ENCODE measurements at places on chromosomes 7 and 10.

DNA sequence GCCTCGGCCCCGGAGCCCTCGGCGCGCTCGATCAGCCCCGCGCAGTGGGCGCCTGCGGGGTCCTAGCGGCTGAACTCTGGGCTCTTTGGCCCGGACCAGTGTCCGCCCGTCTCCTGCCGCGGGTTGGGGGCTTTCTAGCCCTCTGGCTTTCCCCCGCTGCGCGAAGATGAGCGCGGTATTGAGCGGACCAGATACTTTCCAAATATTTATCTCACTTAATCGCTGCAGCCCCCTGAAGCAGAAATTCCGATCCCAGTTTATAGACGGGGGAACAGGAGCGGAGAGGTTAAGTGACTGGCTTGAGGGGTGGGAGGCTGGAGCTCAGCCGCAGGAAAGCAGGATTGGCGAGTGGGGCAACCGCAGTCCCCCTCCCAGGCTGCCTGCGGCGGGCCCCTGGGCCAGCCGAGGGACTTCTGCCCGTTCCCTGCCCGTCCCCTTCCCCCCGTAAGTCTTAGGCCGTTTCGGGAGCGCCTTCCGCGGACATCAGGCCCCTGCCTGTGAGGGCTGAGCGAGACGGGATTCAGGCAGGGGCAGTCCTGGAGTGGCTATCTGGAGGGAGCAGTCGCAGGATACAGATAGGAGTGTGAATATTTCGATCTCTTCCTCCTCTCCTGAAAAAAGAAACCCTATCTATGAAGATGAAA is 565 bp downstream of the STRIP2 start:
- DNase-seq = peak; percentile 12

DNA sequence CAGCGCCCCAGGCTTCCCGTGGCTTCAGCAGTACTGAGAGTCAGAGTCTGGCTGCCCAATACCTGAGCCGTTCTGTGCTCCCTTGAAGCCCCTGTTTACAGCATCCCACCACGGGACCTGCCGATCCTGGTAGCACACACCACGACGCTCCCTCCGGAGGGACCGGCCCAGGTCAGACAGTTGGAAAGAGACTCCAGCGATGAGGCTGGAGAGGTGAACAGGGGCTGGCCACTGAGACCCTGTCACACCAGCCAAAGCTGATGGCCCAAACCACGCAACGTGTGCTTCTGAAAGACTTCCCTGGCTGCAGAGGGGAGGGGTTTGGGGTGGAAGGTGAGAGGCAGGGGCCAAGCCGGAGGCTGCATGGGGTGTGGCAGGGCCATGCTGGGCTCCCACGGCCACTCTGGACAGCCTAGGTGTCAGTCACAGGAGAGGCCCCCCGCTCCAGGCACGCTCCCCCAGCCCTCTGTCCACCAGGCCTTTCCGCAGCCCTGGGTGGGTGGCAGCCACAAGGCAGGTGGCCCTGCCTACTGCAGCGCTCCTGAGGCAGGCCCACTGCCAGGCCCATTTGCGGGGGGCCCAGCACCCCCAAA is 140.2 kb upstream of the CHST15 start:
- no peak for DNase-seq

- no peak for DNase-seq
These were observed 1101.7 kb upstream of the GHITM start for GRCh38 chr10:83037653-83038052.

DNA sequence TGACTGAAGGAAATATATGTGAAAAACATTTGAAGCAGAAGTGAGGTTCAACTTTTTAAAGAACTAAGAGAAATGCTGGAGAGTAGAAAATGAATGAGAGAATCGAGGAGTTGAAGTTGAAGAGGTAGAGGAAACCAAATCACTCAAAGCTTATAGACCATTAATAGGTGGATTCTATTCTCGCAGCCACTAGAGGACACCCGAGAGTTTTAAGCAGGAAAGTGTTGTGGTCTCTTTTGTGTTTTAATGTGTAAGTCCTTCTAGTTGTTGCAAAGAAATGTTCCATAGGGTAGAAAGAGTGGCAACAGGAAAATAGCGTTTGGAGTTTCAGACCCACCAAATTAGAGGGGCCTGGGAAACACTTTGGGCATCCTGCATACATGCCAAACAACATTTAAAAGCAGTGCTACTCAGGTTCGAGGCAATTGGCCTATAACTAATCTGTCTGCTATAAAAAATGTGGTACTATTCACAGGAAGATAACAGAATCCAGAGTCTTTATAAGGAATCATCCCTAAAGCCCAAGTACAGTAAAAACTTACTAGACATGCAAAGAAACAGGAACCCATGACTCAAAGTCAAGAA is 75.3 kb upstream of the TAS2R16 start:
- peak; percentile 21 for DNase-seq

GRCh38 chr7:28442540-28443420 is 30.5 kb downstream of the CREB5 start:
- no peak for DNase-seq

DNA sequence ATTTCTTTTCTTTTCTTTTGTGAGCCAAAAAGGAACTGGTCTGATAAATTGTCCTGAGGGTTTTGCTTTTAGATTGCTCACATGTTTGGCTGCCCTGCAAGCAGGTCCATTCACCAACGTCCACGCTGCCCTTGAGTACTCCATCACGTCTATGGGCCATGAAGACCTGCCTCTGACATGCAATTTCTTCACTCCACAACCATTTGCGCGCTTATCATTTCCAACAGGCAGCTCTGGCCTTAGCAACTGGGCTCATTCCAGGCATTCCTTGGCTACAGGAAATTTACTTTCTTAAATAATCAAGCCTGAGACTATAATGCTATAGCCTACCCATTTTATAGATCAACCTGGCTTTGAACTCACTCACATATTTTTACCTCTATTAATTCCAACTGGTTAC is 408.3 kb upstream of the C7orf33 start:
- DNase-seq = no peak

DNA sequence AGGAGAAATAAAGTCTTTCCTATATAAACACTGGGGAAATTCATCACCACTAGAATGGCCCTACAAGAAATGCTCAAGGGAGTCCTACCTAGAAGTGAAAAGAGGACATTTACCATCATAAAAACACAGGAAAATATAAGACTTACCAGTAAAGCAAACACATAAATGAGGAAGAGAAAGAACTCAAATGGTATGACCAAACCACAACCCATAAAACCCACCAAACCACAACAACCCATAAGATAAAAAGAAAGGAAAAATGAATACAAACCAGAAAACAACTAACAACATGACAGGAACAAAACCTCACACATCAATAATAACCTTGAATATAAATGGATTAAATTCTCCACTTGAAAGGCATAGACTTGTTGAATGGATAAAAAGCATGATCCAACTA is 71.9 kb upstream of the DIP2C start:
- DNase-seq = no peak

GRCh38 chr10:62075414-62075813 is 173.9 kb downstream of the ARID5B start:
- no peak for DNase-seq
